ENCODE measurements at places on chromosomes 6 and 20. TPM values are rescaled to one million over a fixed set of nuclear protein-coding genes. Genes with fewer than 3 reads are reported as not detected.

- no peaks in the 10 kb centered on the region for H3K4me1 ChIP-seq
- DNase-seq = no peak
- no peaks in the 10 kb centered on the region for H3K36me3 ChIP-seq
- no peak overlapping the region for H3K27ac ChIP-seq
- no peak overlapping the region for H3K4me3 ChIP-seq
These were observed 9.9 kb upstream of the PCIF1 start for GRCh38 chr20:45924391-45925261.

The FRK gene
- 0.11 TPM for total RNA-seq

The UBE2J1 gene
- 36.8 TPM for total RNA-seq

GRCh38 chr6:154773610-154774089 is 40.4 kb downstream of the SCAF8 start:
- no peak overlapping the region for H3K27ac ChIP-seq
- no peak for DNase-seq
- H3K4me3 ChIP-seq = no peak overlapping the region

GRCh38 chr20:34426026-34426425 is 63.0 kb downstream of the ITCH start:
- H3K4me1 ChIP-seq = no peaks in the 10 kb centered on the region
- peak overlapping the region; percentile 0 for H3K27ac ChIP-seq
- H3K36me3 ChIP-seq = peaks cover 24% of the 10 kb centered on the region
- no peaks in the 10 kb centered on the region for H3K27me3 ChIP-seq
- H3K4me3 ChIP-seq = no peak overlapping the region
- no peak for DNase-seq

GRCh38 chr6:35214869-35215664 is 1.3 kb downstream of the SCUBE3 start:
- no peak for DNase-seq
- peaks cover 16% of the 10 kb centered on the region for H3K27me3 ChIP-seq
- H3K36me3 ChIP-seq = no peaks in the 10 kb centered on the region
- no peak overlapping the region for H3K27ac ChIP-seq

DNA sequence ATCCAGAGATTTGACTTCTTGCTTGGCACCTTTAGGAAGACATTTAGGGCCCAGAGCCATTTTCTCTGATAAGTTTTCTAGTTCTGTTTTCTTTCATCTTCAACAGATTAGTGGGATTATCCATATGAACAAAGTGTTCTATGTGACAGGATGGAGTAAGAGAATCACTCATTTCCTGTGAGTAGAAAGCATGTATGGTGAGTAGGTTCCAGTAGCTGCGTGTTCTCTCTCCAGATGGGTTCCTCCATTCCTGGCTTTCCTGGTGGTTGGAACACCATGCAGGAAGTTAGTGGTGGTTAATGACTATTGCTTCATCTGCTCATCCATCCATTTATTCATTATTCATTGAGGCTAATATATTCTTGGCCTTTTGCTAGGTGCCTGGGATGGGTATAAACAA is 54.0 kb downstream of the EFCAB8 start:
- H3K27me3 ChIP-seq = peaks cover 2% of the 10 kb centered on the region
- DNase-seq = no peak
- H3K4me1 ChIP-seq = peaks cover 8% of the 10 kb centered on the region
- H3K4me3 ChIP-seq = no peak overlapping the region
- H3K27ac ChIP-seq = no peak overlapping the region

- H3K27ac ChIP-seq = no peak overlapping the region
- no peak for DNase-seq
- peaks cover 5% of the 10 kb centered on the region for H3K4me1 ChIP-seq
- no peak overlapping the region for H3K4me3 ChIP-seq
- no peaks in the 10 kb centered on the region for H3K36me3 ChIP-seq
These were observed 21.0 kb downstream of the OGFRL1 start for GRCh38 chr6:71309656-71310055.

The OTOR gene
- total RNA-seq = not detected

The SULF2 gene
- 22.9 TPM for total RNA-seq

GRCh38 chr6:6927521-6928361 is 180.0 kb upstream of the RREB1 start:
- no peaks in the 10 kb centered on the region for H3K27me3 ChIP-seq
- no peaks in the 10 kb centered on the region for H3K36me3 ChIP-seq
- peaks cover 15% of the 10 kb centered on the region for H3K4me1 ChIP-seq
- no peak overlapping the region for H3K27ac ChIP-seq
- H3K4me3 ChIP-seq = no peak overlapping the region

- peak overlapping the region; percentile 88 for H3K27ac ChIP-seq
- no peaks in the 10 kb centered on the region for H3K36me3 ChIP-seq
- no peak for DNase-seq
- H3K4me3 ChIP-seq = no peak overlapping the region
- H3K4me1 ChIP-seq = peaks cover 16% of the 10 kb centered on the region
- no peaks in the 10 kb centered on the region for H3K27me3 ChIP-seq
These were observed 497.0 kb downstream of the BTBD3 start for GRCh38 chr20:12414446-12415274.

DNA sequence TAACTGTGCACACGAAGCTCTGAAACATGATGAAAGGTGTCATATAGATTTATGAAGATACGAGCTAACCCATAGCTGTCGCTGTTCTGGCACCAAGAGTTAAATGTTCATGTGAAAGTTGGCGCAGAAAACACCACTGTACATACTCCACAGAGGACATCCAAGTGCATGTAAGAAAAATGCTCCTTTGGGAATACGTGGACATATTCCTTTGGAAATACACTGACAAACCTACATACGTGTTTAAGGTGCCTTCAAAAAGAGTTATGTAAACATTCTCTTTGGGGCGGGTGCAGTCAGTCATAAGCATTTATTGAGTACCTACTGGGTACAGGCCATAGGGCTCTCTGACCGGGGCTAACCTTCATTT is 723 bp upstream of the ARID1B start:
- H3K4me3 ChIP-seq = peak overlapping the region; percentile 92
- DNase-seq = no peak
- peak overlapping the region; percentile 98 for H3K27ac ChIP-seq
- peaks cover 2% of the 10 kb centered on the region for H3K36me3 ChIP-seq
- H3K4me1 ChIP-seq = peaks cover 51% of the 10 kb centered on the region
- peaks cover 21% of the 10 kb centered on the region for H3K27me3 ChIP-seq

DNA sequence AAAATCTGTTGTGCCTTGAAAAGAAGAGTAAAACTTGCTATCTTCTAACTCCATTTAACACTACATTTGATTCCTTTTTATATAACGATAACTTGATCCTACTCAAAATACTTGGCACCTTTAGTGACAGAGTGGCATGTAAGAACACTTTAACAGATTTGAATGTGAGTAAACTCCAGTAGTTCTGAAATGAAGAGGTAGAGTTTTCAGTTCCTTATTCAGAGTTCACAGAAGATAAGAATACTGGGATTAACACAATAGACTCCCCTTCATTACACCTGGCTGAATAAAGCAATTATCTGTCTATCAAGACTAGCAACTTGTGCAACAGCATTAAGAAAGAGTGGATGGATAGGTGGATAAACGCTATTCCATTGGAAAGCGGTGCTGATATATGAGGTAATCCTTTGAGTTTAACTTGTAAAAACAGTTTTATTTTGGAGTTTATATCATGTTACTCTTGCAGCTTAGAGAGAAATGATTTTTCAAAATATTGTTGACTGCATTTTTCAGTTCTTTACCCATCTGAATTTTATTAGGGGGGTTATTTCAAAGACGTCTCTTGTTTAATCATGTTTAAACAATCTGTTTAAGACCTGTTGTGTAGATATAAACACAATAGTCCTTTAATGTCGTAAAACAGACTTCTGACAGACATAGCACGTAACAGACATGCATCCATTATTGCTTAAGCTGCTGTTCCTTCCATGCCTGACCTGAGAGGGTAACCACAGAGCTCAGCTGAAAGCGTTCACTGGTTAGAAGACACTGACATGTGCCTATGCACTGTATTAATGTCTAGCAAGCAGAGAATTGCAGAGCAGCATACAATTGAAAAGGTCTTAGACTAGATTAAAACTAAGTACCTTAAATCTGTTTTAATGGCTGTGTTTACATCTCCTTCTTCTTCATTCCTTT is 102.4 kb upstream of the SUPT3H start:
- no peak overlapping the region for H3K27ac ChIP-seq
- no peaks in the 10 kb centered on the region for H3K36me3 ChIP-seq
- H3K27me3 ChIP-seq = no peaks in the 10 kb centered on the region
- no peak for DNase-seq
- H3K4me3 ChIP-seq = no peak overlapping the region
- peaks cover 10% of the 10 kb centered on the region for H3K4me1 ChIP-seq

- H3K27me3 ChIP-seq = no peaks in the 10 kb centered on the region
- H3K4me1 ChIP-seq = no peaks in the 10 kb centered on the region
- H3K4me3 ChIP-seq = no peak overlapping the region
- no peaks in the 10 kb centered on the region for H3K36me3 ChIP-seq
These were observed 14.9 kb downstream of the MAN1A1 start for GRCh38 chr6:119334535-119335264.

DNA sequence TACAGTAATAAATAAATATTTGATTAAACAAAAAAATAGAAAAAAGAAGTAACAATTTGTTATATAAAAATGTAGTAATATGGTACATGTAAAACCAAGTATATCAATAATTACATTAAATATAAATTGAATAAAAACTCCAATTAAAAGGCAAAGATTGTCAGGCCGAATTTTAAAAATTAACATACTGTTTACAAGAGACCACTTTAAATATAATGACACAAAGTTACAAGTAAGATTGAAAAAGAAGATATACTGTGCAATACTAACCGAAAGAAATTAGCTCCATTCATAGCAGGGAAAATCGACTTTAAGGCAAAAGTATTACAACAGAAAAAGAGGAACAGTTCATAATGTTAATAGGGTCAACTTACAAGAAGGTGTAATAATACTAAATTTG is 571.5 kb upstream of the ARID1B start:
- no peak overlapping the region for H3K27ac ChIP-seq
- no peaks in the 10 kb centered on the region for H3K4me1 ChIP-seq
- no peak overlapping the region for H3K4me3 ChIP-seq
- no peak for DNase-seq
- peaks cover 3% of the 10 kb centered on the region for H3K36me3 ChIP-seq

- peak; percentile 65 for DNase-seq
- H3K27me3 ChIP-seq = peaks cover 2% of the 10 kb centered on the region
- peak within 1 kb of the TSS; percentile 97 for H3K4me3 ChIP-seq
These were observed at the start of the genes DUSP15 and TTLL9 for GRCh38 chr20:31869942-31870725. Gene DUSP15 (minus strand): TSS chr20:31870527. CDS start chr20:31870337, 190 bp downstream. Gene TTLL9 (plus strand): TSS chr20:31870634. CDS start chr20:31871127, 493 bp downstream.

DNA sequence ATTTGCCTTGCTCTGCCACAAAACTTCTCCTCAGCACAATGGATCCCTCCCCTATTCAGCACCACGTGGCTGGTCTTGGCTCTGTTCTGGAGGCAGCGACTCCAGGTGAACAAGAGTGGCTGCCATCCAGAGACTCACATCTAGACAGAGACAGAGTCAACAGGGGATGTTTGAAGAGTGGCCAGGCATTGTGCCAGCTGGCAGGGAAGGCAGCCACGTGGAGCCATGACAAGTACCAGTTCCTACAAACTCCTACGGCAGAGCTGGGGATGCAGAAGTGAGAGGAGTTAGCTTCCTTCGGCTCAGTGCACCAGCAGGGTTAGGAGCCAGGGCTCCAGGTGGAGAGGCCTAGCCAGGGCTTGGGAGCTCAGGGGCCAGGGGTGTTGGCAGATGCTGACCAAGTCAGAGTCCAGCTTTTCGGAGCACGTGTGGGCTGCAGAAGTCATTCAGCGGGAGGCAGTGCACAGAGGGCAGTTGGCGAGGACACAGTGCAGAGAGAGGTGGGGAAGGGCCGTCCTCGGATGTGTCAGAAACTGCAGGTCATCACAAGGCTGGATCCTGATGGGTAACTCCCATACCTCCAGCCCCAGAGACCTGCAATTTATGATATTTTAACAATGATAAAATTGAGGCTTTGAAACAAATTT is 171.7 kb upstream of the PDE10A start:
- H3K27ac ChIP-seq = no peak overlapping the region
- peaks cover 16% of the 10 kb centered on the region for H3K4me1 ChIP-seq
- DNase-seq = no peak
- no peak overlapping the region for H3K4me3 ChIP-seq
- H3K36me3 ChIP-seq = peaks cover 3% of the 10 kb centered on the region

The NQO2 gene
- 21.5 TPM for total RNA-seq

- H3K4me3 ChIP-seq = no peak overlapping the region
- H3K36me3 ChIP-seq = peaks cover 9% of the 10 kb centered on the region
- no peak overlapping the region for H3K27ac ChIP-seq
These were observed 11.0 kb upstream of the RBM38 start for GRCh38 chr20:57380081-57380750.

The ELOVL2 gene
- total RNA-seq = 13.8 TPM

GRCh38 chr6:136404007-136404406 is 114.4 kb upstream of the BCLAF1 start:
- DNase-seq = no peak
- no peaks in the 10 kb centered on the region for H3K36me3 ChIP-seq
- H3K4me3 ChIP-seq = no peak overlapping the region

GRCh38 chr20:24064092-24064491 is 75.5 kb upstream of the GGTLC1 start:
- H3K4me1 ChIP-seq = no peaks in the 10 kb centered on the region
- peaks cover 27% of the 10 kb centered on the region for H3K27me3 ChIP-seq

GRCh38 chr20:56511926-56512325 is 12.6 kb upstream of the FAM209A start:
- H3K27me3 ChIP-seq = no peaks in the 10 kb centered on the region
- H3K4me3 ChIP-seq = no peak overlapping the region
- H3K27ac ChIP-seq = no peak overlapping the region
- no peaks in the 10 kb centered on the region for H3K36me3 ChIP-seq

- no peak for DNase-seq
- no peak overlapping the region for H3K4me3 ChIP-seq
- H3K36me3 ChIP-seq = no peaks in the 10 kb centered on the region
- no peaks in the 10 kb centered on the region for H3K27me3 ChIP-seq
- no peak overlapping the region for H3K27ac ChIP-seq
These were observed 270.4 kb upstream of the JARID2 start for GRCh38 chr6:14975471-14975817.

DNA sequence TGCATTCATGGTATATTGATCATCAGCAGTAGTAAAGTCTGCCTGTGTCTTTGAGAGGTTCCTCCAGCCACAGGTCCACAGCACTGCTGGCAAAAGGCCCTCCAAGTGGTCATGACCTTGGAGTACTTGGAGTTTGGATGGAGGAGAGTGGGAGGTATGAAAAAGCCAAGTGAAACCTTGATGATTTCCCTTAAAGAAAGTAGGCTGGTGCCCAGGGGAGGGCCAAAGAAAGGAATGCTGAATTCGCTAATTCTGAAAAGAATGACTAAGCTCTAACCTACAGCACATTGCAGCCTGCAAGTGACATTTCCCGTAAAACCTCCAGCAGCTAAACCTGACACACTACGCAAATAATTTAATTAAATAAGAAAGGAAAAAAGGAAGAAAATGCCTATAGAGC is 223.4 kb upstream of the TAB2 start:
- H3K27me3 ChIP-seq = no peaks in the 10 kb centered on the region
- no peak overlapping the region for H3K4me3 ChIP-seq
- no peak overlapping the region for H3K27ac ChIP-seq
- DNase-seq = no peak

The RIMS1 gene
- total RNA-seq = 4.5 TPM

The FKBP1A gene
- 176 TPM for total RNA-seq

The IPCEF1 gene
- 0.28 TPM for total RNA-seq

GRCh38 chr6:31053873-31054272 is 43.6 kb downstream of the MUC22 start:
- DNase-seq = no peak
- no peak overlapping the region for H3K4me3 ChIP-seq
- no peaks in the 10 kb centered on the region for H3K36me3 ChIP-seq
- no peaks in the 10 kb centered on the region for H3K27me3 ChIP-seq
- H3K27ac ChIP-seq = no peak overlapping the region

Measured in neural crest cell (in vitro differentiated cells).